Left ventricle myocardium inferior (tissue), 1 donor: ENCODE measurements at places on chromosomes 16 and 17. TPM values are rescaled to one million over a fixed set of nuclear protein-coding genes. Genes with fewer than 3 reads are reported as not detected.

Gene SP6
- 0.16 TPM for total RNA-seq

Gene GNAO1
- 15.4 TPM for total RNA-seq

Gene ADAP2
- total RNA-seq, result 7.0 TPM

Gene RSKR
- 6.7 TPM for total RNA-seq

Gene ESRP2
- total RNA-seq, result 0.14 TPM

Gene HOXB7
- 0.16 TPM for total RNA-seq

Gene TMEM238L
- not detected for total RNA-seq

Gene CCDC144A
- 2.8 TPM for total RNA-seq
